Brain pericyte (primary cell): ENCODE measurements at places on chromosomes 3 and 15.

GRCh38 chr3:113111011-113111707, 100.2 kb upstream of the BOC start:
- no peak for DNase-seq

DNA sequence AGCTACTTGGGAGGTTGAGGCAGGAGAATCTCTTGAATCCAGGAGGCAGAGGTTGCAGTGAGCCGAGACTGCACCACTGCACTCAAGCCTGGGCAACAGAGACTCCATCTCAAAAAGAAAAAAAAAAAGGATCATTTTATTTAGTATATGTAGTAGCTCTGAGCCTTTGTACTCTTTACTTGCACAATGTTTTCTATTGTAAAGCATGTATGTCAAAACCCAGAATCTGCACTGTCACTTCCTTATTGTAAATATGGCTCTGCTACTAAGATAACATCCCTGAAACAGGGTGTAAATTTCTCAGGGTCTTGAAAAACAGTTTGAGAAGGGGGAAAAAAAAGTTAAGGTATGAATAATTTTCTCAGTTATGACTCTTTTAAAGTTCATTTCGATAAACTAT, 35.1 kb downstream of the SLMAP start:
- DNase-seq: no peak

DNA sequence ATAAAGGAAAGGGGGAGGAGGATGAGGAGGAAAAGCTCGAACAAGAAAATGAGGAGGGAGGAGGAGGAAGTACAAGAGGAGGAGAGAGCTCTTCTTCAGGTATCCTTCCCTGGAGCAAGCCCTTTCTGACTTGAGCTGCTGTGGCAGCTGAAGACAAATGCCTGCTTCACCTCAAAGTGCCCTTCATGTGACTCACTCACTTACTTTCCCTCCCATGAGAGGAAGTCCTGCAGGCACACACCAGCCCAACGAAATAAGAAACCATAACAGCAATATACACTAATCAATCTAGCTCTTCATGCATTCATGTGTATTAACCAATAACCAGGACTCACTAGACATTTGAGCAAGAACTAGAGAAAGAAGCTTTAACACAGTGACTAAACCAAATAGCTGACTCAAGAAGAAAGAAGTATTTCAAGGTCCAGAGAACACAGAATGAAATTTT, 251.9 kb downstream of the IGSF11 start:
- DNase-seq: no peak

- DNase-seq: no peak
These were observed 46.3 kb upstream of the ACAN start for GRCh38 chr15:88756921-88757320.

DNA sequence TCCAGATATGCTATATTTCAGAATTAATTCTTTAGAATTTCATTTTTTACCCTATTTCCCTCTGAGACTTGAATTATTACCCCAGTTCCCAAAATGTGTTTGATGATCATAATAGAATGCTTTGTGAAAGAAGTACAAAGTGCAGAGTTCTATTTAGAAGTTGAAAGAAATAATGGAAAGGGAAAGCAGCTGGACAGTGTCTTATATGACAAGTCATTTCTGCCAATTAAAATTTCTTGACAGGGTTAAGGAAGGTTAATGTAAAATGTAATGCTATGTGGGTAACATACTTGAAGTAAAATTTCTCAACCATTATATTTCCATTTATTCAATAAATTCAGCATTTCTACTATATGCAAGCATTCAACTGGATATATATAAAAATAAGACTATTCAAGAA, 33.1 kb downstream of the FGF7 start:
- no peak for DNase-seq

GRCh38 chr15:100879464-100880138, at the start of gene ALDH1A3:
Gene ALDH1A3, plus strand, starts transcription at chr15:100879831. Its CDS starts 77 bp downstream, at chr15:100879908.
- no peak for DNase-seq

DNA sequence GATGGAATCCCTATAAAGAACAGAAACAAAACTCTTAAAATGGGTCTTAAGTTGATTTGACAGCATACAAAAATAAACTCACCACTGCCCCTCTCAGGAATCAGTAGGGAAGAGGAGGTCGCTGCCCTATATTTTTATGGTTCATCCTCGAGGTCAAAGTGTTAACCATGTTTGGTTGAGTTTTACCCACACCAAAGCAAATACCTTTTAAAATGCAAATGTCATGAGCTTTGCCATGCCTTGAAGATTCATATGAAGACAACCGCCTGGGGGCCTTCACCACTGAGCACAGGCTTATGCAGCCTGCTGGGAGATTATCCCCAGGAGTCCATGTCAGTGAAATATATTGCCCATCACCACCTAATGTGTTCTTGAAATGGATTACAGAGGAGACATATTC, 66.1 kb downstream of the GLB1 start:
- DNase-seq: no peak

- DNase-seq: no peak
These were observed 52.1 kb upstream of the ATP11B start for GRCh38 chr3:182741214-182741613.

- no peak for DNase-seq
These were observed 81.6 kb downstream of the MCTP2 start for GRCh38 chr15:94312946-94313345.

- no peak for DNase-seq
These were observed 17.8 kb upstream of the SEC62 start for GRCh38 chr3:169948559-169949448.

GRCh38 chr3:135851201-135852081, 114.1 kb upstream of the PPP2R3A start:
- DNase-seq: no peak

DNA sequence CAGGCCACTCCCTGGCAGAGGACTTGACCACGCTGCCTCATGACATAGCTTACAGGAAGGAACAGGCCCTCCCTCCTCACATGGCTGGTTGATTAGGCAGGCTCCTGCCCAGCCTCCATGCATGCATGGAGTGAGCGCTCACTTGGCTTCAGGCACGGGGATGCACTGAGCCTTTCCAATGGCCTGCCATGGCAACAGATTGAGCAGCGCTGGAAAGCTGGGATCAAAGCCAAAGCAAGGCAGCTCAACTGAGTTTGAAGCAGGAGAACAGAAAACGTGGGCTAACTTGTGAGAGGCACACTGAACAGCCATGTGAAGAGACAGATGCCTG, 5.9 kb upstream of the GRAMD2A start:
- DNase-seq: no peak

DNA sequence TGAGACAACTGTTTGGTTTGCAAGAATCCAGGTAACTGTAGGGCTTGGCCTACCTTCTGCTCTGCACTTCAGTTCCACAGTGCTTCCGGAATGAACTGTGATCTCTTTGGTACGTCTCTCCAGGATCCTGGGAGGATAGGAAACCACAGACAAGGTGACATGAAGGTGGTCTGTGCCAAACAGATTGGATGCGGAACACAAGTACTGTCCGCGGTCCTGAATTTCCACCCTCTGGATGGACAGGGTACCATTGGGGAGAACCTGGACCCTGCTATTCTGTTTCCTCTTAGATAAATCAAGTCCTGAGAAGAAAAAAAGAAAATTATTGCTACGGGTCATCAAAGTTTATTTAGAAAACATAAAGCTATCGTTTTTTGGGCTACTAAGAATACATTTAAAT, 17.3 kb downstream of the IGSF10 start:
- DNase-seq: no peak

GRCh38 chr15:25536801-25537611, 98.2 kb upstream of the UBE3A start:
- DNase-seq: no peak

DNA sequence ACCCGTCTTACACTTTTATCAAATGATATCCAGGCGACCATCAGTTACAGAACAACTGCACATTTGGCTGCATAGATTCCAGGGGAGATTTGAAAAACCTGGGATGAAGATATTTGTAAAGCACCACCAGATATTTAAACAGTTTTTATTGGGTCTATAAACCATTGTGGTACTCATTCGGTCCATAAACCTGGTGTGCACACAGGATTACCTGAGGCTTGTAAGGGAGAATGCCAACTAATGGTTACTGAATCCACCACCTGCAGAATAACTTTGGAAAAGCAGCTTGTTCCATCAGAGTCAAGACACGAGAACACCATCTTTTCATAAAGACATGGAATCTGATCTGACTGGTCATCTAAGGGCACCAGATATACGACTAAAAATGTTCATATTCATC, 80.6 kb downstream of the P3H2 start:
- no peak for DNase-seq

- no peak for DNase-seq
These were observed 23.7 kb upstream of the SFMBT1 start for GRCh38 chr3:53069422-53070068.

GRCh38 chr3:20561166-20561565, 375.2 kb upstream of the SGO1 start:
- DNase-seq: no peak

GRCh38 chr3:188824566-188824965, 347.2 kb upstream of the TPRG1 start:
- DNase-seq: no peak

DNA sequence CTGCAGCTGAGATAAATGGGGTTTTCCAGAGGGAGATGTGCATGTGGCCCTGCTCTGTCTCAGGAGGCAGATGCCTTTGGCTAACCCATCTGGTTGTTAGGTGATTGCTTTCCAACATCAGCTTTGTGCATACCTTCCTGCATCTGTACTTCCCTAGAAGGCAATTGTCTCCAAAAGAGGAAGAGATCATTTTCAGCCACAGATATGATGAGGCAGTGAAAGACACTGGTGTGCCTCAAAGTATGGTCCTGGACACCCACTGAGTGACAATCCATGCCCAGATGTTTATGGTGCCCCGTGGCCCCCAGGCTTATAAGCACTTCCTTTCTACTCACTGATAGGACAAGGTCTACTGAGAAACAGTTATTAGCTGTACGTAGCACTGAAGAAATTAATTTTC, 117.5 kb upstream of the NR2F2 start:
- no peak for DNase-seq

- DNase-seq: no peak
These were observed 694 bp downstream of the PLAAT1 start for GRCh38 chr3:193241716-193242115.

- no peak for DNase-seq
These were observed 14.9 kb upstream of the MAGI1 start for GRCh38 chr3:66053550-66054094.

DNA sequence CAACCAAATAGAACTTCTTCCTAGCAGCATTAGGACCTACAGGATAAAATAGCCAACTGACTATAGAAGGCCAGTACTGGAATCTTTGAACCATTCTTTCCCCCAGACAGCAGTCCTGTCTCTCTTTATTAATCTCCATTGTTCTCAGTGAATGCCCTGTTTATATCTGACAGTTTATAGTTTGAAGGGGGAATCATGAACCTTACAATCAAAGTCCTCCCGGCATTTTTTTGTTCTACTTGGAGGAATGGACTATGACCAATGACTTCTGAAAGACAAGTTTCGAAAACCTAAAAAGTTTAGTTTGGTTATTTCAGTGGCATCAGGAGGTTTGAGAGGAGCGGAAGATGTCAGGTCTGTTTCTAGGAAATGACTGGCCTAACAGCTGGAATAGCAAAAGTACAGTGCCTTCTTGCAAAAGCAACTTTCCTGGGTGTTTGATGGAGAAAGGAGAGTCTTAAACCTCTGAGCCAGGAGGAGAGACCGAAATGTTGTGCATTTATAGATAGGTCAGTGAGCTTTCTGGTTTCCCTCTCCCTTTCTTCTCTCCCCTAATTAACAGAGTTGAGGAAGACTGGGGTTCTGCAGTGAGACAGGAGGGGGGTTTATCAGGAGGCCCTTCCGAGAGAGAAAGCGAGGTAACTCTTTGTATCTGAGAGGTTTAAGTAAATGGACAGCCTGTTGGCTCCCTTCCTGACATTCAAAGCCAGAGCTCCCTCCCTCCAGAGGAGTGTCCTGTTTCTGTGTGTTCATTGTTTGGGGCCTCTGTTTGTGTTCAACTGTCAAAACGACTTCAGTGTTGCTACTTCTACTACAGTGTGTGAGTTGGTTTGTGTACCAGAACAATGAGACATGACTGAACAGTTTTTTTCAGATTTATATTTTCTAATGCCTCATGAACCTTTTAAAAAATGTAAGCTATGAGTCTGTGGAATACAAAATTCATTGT, 383.0 kb upstream of the RARB start:
- DNase-seq: no peak
